GM23338 (cell line): ENCODE measurements at places on chromosomes 3 and 15.

- peak; percentile 72 for DNase-seq
Measured at GRCh38 chr15:95760508-95760907, 570.0 kb upstream of the NR2F2 start.

GRCh38 chr15:33757516-33758232 lies 210.6 kb upstream of the CHRM5 start:
- DNase-seq = no peak

DNA sequence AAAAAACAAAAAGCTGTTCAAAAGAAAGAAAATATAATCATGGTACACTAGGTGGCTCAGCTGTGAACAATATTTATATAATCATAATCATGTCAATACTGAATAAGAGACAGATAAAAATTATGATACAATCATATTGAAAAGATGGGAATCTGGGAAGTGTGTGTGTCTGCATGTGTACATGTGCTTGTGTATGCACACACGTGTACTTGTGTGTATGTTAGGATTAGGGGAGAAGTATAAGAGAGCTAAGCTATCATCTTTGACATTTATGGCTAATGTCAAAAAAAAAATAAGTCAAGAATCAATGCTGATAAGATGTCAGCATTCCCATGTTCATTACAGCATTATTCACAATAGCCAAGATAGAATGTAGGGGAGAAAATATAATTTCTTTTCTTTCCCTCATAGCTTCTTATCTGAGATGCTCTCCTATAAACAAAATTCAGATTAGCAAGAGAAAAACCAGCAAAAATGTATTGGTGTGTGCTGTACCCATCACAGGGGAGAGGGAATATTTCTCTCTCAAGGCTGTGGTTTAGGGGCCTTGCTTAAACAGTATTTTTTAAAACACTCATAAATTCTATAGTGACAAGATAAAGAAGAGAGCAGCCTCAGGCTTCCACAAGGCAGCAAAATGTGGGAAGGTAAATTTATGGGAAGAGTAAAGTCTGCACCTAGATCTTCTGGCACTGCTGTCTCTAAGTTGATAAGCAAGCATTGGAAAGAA lies 63.4 kb upstream of the ITGA11 start:
- no peak for DNase-seq

- DNase-seq = no peak
Measured at GRCh38 chr3:155001289-155002010, 78.7 kb upstream of the MME start.

- DNase-seq = no peak
Measured at GRCh38 chr3:149453140-149453805, 21.2 kb upstream of the TM4SF4 start.

- peak; percentile 48 for DNase-seq
Measured at GRCh38 chr3:18946524-18946923, 201.8 kb upstream of the KCNH8 start.

DNA sequence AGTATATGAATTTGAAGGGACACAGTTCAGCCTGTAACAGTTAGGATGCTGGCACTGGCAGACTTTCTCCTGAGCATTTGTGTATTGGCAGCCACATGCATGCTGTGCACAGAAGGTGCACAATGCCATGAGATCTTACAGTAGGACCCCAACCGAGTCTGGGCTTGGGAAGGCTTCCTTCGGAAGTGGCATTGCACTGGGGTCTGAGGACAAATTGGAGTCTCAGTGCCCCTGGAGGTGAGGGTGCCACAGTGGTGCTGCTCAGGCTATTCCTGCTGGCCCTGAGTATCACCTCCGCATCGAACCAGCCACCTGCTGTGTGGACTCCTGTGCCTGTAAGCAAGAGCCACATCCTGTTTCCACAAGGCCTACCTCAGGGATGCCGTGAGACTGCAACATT lies 99.5 kb downstream of the DNAJB8 start:
- no peak for DNase-seq

DNA sequence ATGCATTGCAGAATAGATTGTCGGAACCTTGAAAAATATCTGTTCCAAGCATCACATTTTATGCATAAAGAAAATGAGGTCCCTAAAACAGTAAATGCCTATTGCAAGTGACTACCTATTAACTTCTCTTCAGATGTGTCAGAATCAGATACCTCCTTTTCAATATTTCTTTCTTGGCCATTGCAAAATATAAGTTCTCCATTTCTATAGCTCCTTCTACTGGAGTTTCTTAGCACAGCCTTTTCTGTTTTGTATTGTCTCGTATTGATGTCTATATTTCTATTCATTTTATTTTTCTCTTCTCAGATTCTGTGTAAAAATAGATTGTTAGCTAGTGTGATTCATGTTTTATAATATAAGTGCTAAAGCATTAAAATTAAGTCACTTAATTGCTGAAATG lies 63.4 kb downstream of the PPARG start:
- DNase-seq = no peak

GRCh38 chr3:15456321-15456720 lies 28.9 kb downstream of the EAF1 start:
- DNase-seq = no peak

DNA sequence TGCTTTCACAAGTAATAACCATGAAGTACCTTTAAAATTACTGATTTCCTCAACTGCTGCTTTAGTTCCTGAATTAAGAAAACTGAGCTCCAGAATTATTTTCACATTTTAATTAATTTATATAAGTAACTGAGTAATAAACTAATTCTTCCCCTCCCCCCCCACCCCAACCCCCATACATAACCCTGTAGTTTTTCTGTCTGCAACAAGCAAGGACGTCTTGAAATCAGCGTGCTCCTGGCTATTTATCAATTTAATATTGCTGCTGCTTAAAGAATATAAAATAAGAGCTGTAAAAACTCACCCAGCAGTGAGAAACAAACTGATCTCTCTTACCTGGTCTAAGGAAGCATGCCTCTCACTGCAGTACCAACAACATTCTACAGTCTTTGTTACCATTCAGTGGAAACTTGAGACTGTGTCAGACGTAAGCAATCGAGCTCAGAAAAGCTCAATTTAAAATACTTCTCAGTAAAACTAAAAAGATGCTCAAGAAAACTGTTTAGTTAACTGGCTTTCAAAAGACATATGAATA lies 121.0 kb downstream of the TFDP2 start:
- peak; percentile 95 for DNase-seq

DNA sequence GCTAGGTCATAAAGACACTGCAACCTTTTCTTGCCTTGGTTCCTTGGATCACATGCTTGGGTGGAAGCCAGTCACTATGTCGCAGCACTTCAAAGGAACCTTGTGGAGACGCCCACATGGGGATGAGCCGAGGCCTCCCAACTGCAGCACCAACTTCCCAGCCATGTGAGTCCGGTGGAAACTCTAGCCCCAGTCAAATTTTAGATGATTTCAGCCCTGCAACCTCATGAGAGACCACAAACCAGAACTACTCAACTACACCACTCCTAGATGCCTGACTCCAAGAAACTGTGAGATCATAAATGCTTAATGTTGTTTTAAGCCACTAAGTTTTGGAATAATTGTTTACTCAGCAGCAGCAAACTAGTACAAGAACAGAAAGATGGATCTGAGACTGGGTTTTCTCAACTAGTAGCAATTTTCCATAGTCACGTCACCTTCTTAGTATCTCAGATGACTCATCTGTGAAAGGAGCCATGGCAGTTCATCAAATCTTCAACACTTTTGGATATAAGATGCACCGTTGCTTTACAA lies 86.5 kb downstream of the MB21D2 start:
- no peak for DNase-seq

DNA sequence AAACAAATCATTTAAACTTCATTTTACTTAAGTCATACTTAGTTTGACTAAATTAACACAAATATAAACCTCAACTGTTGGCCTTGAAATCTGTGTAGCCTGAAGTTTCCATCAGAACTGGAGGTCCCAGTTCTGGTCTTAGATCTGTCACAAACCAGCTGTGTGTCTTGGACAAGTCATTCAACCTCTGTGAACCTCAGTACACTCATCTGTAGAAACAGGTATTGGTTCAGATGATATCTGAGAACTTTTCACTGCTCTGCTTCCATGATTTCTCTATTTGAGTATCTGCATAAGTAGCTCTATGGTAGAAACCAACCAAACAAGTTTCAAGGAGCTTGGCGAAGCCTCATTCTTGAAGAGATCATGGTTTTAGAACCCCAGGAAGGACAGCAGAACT lies 60.4 kb upstream of the SLC2A2 start:
- no peak for DNase-seq

DNA sequence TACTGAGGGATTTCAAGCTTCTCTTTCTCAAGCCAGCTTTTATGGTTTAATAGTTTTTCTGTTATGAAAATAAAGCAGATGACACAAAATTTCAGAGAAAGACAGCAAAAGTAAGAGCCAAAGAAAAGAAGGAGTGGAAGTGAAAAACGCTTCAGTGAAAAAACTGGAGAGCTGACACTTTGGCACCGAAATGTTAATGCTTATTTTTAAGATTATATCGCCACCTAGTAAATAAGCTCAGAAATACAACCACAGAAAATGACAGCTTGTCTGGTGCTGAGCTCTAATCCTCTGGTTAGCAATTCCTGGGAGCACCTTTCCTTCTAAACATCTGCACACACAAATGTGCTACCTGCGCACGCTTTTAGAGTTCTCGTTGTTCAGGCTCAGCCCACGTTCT lies 101.6 kb downstream of the ZPLD1 start:
- DNase-seq = peak; percentile 64

- peak; percentile 4 for DNase-seq
Measured at GRCh38 chr15:37520026-37520425, 414.4 kb upstream of the TMCO5A start.

DNA sequence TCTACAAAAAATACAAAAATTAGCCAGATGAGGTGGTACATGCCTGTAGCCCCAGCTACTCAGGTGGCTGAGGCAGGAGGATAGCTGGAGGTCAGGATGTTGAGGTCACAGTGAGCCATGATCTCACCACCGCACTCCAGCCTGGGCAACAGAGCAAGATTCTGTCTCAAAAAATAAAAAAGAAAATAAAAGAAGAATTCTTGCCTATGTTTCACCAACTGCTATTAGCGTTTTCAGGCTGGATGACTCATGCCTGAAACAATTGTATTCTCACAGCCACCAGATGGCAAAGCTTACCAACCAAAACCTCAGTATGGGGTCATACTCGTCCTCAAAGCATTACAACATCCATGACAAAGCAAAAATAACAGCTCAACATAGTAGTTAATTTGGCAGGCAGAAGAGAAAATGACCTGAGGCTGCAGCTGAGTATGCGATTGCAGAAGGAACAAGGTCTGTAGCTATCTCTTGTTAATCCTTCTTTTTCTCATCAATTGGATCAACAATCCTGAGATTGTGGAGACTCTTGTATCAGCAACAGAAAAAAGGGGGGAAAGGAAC lies 52.2 kb downstream of the TP53BP1 start:
- DNase-seq = peak; percentile 45

DNA sequence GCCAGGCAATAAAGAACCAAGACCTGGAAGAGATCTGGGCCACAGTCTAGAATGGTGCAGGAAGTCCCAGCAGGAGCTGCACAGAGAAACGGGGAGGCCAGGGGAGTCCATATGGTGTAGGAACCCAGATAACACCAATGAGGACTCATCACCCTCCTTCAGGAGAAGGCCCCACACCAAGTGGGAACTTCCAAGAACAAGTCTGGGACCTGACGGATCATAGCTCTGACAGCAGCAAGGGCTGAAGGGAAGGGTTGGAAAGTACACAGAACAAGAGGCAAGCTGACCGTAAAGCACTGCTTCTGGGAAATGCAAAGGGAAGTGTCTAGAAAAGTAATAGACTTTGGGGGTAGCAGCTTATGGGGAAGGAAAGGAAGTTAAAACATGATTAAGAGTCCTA lies 34.5 kb downstream of the ANO10 start:
- DNase-seq = no peak

- no peak for DNase-seq
Measured at GRCh38 chr3:139745831-139746230, 68.1 kb upstream of the NMNAT3 start.

- no peak for DNase-seq
Measured at GRCh38 chr3:123421353-123422174, 27.3 kb downstream of the ADCY5 start.

DNA sequence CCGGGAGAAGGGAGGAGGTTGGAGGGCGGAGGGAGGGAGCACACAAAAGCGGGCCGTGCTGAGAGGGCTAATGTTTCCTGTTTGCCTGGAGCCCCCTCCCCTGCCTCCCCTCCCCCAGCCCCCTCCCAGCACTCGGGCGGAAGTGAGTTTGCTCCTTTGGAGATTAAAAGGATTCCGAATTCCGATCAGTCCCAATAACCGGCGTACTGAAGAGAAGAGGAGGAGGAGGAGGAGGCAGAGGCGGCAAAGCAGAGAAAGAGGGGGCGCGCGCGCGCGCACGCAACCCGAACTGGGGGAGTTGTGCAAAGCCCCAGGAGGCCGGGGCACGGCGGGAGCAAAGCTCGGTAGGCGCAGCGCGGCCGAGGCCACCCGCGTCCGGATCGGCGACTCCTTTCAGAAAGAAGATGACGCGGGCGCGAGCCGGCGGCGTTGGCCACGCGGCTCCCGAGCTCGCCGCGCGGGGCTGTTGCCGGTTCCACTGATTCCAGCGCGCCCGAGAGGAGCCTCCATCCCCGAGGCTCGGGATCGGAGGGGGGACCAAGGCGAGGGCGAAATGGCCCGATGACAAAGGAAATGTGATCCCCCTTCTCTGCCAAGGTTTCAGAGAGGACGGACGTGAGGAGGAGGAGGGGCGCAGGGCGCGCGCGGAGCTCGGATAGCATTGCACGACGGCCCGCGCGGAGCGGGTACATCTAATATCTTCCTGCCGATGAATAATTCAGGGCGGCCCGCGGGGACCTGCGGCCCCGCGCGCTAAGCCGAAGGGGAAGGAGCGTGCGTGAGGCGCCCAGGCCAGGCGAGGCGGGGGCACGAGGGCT lies 1.1 kb upstream of the TRIM71 start:
- DNase-seq = peak; percentile 97

GRCh38 chr3:17573396-17573795 lies 169.0 kb downstream of the TBC1D5 start:
- no peak for DNase-seq

DNA sequence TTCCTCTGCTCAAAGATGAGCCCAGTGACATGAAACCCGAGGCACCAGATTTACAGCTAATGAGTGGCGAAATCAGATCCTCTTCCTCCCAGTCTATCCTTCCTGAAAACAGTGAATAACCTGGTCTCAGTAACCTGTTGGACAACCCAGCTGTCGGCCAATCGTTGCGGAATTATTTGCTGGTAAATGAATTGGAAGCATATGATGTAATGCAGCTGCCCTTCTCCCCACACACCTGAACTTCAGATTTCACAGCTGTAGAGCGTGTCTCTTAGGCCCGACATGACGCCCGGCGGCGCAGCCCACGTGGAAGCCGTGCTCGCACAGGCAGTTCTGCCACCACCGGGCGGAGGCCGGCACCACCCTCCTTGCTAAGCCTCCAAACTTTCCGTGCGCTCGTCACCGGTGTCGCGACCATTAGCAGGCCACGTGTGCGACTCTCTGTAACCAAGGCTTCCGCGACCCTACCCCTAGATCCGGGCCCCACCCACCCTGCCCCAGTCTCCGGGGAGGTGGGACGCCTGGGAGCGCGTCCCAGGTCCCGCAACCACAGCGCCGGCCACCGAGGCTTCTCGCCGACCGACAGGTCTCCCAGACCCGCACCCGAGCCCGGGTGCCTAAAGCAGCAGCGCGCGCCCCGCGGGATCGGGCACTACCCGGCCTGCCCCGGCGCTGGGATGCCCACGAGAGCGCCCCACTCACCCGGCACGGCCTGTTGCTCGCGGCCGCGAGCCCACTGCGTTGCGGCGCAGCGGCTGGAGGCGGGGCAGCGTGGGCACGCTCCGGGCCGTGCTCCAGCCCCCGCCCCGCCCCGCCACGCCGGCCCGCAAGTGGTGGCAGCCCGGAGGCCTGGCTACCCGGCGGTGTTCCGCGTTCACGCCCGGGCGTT lies at the start of gene RIOX2:
RIOX2 (minus strand) TSS at position 753 of the 889 bp plus-strand sequence. CDS start 4,838 bp downstream, outside the sequence.
- peak; percentile 79 for DNase-seq

GRCh38 chr15:38202361-38202760 lies 50.3 kb upstream of the SPRED1 start:
- no peak for DNase-seq
